ENCODE measurements at places on chromosomes 3 and 15.

DNA sequence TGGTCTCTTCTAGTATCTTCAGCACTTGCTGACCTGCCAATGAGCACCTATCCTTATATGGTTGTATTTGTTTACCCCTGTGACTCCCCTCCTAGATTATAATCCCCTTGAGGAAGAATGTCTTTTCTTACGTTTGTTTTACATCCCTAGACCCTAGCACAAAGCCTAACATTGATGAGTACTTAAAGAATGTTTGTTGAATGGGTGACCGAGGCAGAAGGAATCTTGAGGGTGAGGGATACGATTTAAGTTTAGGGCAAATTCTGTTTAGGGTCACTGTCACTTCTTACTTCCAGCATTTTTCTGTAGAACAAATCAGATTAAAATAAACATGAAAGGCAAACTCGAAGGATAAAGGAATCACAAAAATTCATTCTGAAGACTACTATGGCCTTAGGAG, 80.9 kb upstream of the FAM98B start:
- DNase-seq: no peak

DNA sequence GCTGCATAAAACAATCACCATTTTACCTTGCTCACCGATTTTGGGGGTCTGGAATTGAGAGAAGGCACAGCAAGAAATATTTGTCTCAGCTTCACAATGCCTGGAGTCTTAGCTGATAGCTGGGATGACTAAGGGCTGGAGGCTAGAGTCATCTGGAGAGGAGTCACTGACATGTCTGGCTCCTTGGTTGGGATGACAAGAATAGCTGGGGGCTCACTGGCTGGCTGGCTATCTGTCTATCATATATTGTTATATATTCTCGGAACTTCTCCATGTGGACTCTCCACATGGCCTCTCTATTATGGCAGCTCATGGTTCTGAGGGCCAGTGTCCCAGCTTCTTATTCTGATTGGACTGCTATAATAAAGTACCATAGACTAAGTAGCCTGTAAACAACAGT, 20.0 kb upstream of the TRIM71 start:
- DNase-seq: no peak

DNA sequence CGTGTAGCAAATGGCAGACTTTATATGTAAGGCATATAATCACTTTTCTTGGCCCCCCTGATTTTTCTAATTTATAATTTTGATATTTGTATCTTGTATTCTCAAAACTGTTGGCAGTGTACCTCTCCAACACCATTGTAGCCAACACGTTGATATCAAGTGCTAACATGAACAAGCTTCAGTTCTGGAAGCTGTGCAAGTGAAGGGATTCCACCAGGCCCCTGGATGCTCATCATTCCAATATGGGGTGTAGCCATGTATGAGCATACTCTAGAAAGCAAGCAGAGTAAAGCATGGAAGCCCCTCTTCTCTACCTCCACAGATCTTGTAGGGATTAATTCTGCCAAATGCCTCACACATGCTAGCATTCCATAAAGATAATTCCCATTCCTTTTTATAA, 211.3 kb downstream of the MYRIP start:
- DNase-seq: no peak

DNA sequence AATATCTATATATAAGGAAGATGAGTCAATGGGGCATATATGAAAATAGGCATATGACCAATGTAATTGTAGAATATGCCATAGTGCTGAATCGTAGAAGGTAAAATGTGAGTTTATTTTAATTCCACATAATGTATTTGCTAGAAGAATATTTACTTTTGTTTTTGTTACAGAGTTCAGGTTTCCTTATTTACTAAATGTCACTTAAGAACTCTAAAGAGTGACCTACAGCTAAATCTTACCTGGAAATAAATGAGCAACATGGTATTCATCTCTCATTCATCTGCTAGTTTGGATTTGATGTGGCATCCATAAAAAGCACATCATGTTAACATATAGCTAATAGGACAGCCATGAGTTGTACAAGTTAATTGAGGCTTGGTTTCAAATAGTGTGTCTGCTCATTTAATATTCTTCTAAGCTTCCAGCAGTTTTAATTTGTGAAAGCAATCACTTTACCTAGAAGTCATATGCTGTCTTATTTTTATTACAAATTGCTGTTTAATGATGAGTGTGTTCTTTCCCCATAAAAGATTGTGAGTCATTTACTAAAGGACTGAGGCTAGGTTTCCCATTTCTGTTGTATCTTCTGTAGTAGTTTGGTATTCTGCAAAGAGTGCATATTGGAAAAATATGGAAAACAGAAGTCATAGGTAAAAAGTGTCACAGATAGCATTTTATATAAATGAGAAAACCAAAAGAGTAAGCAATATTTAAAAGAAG, 222.1 kb upstream of the POU1F1 start:
- DNase-seq: no peak

DNA sequence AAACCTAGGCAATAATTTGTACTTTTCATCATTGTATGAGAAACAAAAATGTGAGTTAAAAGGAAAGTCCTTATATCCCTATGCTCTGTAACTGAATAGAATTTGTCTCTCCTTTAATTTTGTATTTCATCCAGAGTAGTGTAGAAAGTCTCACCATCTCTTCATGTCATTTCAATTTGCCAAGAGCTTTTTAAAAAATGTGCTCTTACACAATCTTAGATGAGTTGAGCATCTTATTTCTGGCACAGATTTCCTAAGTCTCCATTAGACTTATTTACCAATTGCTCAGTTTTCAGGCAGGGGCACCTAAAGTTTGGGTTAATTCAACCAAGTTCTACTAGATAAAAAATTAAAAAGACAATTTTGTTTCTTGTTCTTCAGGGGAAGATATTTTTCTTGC, 201.5 kb upstream of the RBMS3 start:
- DNase-seq: no peak

DNA sequence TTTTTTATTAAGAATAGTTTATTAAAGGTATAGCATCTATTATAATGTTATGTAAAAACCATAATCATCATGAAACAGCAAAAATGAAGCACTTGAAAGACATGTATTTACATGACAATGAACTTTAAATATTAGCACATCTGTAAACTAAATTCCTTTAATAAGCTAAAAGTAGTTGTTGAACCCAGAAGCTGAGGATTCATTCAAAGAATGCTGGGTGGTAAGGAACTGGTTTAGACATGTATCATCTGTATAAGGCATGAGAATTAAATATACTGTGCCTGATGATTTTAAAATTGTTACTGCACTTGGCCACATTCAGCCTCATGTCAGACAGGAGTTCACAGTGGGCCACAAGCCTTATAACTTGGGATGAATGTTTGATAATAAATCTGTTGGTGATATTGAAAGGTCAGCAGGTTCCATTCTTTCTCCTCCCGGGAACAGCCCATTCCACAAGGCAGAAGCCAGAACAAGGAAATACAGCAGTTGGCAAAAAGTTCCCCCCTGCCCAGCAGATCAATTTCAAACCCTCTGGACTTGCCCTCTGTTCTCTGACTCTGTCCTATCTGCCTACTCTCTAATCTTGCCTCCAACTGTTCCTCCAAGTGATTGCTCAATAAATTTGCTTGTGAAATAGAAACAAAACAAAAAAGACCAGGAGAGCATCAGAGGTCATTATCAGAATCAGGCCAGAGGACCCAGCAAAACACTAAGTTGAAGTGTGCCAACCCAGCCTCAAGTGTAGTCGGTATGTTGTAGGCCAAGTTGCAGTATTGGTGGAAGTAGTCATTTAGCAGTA, 49.8 kb upstream of the TEX264 start:
- peak; percentile 65 for DNase-seq

- peak; percentile 96 for DNase-seq
These were observed 45.0 kb downstream of the BLM start for GRCh38 chr15:90762109-90762508.

DNA sequence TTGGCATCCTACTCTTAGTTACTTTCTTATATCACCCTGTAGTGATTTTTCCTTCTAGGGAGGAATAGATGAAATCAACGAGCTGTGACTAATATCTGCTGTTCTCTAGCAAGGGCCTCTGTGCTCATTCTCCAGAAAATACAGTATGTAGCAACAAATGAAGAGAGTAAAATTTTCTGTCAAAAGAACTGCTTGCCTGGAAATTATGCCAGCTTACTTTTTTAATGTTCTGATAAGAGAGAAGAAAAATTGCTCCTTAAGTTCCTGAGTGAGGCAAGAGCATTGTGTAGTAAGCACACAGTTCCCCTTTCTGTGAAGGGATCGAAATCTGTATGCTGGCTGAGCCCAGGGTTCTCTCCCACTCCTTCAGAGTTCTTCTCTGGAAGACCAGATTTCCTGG, 51.4 kb upstream of the GK5 start:
- DNase-seq: peak; percentile 87

GRCh38 chr3:29683018-29683993, 402.4 kb downstream of the RBMS3 start:
- no peak for DNase-seq

DNA sequence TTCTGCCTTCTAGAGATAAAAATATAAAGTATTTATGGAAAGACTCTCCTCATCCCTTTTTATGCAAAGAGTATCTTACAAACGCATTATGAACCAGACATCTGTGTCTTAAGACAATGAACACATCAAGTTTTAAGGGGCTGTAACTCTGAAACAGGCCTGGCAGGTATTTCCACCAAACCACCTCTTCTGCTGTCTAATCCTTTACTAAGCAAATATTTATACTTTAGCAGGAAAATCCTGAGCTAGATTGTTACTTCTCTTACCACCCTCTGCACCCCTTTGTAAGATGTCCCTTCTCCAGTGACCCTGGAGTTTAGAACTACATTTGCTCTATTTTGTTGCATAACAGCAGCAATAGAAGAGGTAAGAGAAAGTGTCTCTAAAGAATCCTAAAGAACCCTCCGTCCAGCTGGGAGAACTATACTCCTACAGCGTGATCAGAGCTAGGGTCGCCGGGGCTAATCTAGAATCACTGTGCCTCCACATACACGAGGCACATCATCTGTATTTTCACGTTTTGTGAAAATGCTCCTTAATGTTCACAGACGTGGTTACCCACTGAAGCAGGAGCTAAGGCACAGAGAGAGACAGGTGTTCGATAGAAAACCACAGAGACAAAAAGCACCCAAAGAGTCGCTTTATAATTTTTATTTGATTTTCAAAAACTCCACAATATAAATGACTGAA, 129.6 kb downstream of the FOXP1 start:
- no peak for DNase-seq

GRCh38 chr3:126980266-126980811, 2.6 kb upstream of the PLXNA1 start:
- no peak for DNase-seq

- no peak for DNase-seq
These were observed 139.7 kb downstream of the NSMCE3 start for GRCh38 chr15:29129926-29130325.

- no peak for DNase-seq
These were observed 108.8 kb upstream of the PTPRG start for GRCh38 chr3:61452535-61453090.

- DNase-seq: no peak
These were observed 358.6 kb downstream of the CHST2 start for GRCh38 chr3:143478115-143478693.

DNA sequence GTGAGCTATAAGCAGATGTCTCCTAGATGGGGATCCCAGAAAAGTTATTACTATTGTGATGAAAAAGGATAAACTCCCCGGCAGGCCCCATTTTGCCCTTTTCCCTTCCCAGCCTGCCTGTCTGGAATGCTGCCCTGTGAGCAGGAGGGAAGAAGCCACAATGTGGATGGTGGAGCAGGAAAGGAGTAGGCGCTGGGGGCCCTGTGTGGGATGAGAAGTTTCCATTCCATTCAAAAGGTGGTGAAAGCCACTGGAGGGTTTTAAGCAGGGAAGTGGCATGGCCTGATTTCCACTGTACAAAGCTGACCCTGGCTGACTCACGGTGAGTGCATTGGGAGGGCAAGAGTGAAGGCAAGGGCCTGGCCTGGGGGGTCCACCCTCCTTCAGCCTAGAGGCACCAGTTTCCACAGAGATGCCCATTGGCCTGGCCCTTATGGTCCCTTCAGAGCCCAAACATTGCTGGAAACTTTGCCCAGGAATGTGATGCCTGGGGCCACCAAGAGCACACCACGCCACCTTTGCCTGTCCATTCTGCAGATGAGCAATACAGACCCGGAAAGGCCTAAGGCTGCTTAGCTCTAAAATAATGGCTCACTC, 206.9 kb downstream of the RPLP1 start:
- DNase-seq: no peak

DNA sequence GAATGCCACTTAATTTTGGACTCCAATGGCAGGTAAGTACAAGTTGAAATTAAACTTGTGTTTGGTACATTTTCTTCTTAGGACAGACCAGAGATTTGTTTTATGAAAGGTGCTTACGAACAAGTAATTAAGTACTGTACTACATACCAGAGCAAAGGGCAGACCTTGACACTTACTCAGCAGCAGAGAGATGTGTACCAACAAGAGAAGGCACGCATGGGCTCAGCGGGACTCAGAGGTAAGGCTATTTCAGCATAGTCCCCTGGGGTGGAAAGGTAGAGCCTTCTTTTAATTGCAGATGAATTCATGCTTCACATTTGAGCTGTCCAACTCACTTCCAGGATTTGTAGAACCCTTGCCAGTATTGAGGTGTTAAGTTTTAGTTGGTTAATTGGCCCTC, 51.4 kb downstream of the ASTE1 start:
- no peak for DNase-seq

GRCh38 chr15:91132079-91132478, 32.0 kb downstream of the SV2B start:
- no peak for DNase-seq

- DNase-seq: no peak
These were observed 54.3 kb upstream of the ADCY5 start for GRCh38 chr3:123503203-123503602.

DNA sequence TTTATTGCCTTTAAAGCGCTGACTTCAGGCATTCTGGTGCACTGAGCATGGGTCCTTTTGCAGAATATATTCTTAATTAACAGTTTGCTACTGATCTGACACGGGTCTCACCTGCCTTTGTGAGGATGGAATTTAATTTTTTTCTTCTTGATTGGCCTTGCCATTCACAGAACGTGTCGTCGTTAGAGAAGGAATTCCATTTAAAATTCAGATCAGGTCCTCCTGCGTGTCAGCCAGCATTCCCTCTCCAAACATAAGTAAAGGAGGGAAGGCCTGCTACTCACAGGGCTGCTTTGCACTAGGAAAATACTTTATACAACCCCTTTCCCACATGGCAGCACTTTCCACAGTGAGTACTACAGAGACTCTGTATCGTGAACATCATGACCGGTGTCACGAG, 492.7 kb downstream of the NTRK3 start:
- no peak for DNase-seq

GRCh38 chr3:46670891-46671427, 22.5 kb downstream of the ALS2CL start:
- no peak for DNase-seq

DNA sequence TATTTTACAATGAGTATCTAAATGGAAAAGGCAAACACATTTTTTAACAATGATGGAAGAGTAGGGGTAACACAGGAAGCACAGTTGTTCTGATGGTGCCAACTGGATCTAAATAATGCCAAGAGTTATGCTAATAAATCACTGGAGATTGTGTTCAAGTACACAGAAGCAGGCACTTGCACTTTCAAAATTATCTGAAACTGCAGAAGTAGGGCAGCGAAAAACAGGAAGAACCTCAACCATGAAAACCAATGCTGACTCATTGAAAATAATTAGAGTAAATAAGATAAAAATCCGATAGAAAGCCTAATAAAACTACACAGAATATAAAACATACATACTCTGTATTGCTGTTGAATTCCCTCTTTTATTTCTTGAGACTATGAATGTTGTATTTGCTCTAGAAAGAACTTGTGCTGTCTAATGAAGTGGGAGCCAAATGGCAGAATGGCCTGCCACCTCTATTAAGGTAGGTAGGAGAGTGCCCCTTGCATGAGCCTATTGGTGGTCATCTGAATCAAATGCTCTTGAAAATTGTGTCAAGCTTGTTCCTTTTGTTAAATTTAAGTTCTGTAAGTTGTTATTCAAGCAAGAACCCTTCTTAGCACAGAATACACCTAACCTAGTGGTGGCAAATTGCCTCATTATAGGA, 93.7 kb downstream of the ABI3BP start:
- peak; percentile 55 for DNase-seq
